Activated CD4-positive, alpha-beta memory T cell treated with anti-CD3 and anti-CD28 coated beads, Interleukin-2, amount 10 ng/mL, durations not matched to agents 7 days and 5 days (primary cell): ENCODE measurements at places on chromosomes 3 and 15.

GRCh38 chr3:52245322-52246263 lies at the start of gene PPM1M:
Gene PPM1M, plus strand, starts transcription at chr3:52245759. Its CDS starts 66 bp downstream, at chr3:52245825.
- peak; percentile 69 for DNase-seq

DNA sequence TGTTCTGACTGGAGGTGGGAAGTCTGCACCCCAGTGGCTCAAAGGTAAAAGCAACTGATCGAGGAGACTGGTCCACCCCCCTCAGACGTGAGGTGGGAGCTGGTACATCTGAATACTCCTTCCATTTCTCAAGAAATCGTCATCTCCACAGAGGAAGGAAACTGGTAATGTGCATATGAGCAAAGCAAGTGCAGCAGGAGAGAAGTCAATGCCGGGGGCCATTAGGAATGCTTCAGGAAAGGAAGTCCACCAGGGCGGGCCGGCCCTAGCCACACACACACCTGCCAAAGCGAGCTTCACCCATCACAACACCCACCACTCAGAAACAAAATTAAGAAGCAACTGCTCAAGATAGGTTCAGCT lies 8.5 kb downstream of the TBC1D2B start:
- DNase-seq = no peak

DNA sequence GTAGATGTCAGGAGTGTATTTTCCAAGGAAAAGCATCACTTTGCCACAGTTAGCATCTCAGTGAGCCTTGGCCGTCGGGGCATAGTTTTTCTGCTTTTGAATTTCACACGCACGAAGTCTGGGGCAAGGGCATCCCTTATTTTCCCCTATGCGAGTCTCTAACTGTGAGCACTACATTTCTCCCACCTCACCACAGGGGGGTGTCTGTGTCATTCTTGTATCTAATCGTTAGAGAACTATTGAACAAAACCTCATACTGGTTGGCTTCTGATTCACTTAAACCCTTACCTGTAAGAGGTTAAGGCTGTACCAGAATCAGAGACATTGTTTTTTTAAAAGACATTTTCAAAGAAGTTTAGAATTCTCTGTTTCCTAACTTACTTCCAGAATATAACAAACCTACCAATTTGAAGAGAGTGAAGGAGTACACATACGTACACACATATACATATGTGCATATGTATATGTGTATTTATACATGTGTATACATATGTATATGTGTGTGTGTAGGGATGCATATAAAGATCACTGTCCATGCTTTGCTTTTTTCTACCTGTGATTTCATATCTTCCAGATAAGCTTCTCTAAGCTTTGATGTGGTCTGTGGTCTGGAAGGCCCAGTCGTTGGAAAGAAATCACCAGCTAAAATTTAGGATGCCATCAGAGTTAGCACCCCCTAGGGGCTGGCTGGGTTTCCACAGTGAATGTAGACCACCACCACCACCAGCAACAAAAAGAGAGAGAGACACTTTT lies 49.4 kb downstream of the MYZAP start:
- DNase-seq = no peak

GRCh38 chr3:134879990-134880389 lies 84.9 kb downstream of the EPHB1 start:
- no peak for DNase-seq

DNA sequence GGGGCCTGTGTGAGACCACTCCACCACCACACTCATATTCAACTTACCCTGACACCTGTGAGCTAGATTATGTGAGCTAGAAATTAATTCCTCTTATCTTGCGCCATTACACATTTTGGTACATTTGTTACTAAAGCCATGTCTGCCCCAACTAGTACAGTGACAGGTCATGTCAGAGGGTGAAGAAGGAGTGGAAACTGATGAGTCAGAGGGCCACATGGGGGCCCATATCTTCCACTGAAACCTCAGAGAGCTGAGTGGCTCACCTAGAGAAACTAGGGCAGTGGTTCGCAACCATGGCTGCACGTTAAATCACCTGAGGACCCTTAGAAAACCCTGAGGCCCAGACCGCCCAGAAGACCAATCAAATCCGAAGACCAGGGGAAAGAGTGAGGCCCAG lies 15.7 kb upstream of the MEF2A start:
- DNase-seq = no peak

GRCh38 chr15:46556559-46557379 lies 921.9 kb downstream of the SQOR start:
- DNase-seq = no peak

- no peak for DNase-seq
Observed at GRCh38 chr3:159824333-159824732, 164.3 kb upstream of the IL12A start.

- DNase-seq = no peak
Observed at GRCh38 chr3:173708191-173708590, 310.6 kb downstream of the NLGN1 start.

GRCh38 chr3:185680231-185680630 lies 94.1 kb downstream of the SENP2 start:
- no peak for DNase-seq

GRCh38 chr15:48965972-48966371 lies 2.3 kb upstream of the SHC4 start:
- peak; percentile 43 for DNase-seq

DNA sequence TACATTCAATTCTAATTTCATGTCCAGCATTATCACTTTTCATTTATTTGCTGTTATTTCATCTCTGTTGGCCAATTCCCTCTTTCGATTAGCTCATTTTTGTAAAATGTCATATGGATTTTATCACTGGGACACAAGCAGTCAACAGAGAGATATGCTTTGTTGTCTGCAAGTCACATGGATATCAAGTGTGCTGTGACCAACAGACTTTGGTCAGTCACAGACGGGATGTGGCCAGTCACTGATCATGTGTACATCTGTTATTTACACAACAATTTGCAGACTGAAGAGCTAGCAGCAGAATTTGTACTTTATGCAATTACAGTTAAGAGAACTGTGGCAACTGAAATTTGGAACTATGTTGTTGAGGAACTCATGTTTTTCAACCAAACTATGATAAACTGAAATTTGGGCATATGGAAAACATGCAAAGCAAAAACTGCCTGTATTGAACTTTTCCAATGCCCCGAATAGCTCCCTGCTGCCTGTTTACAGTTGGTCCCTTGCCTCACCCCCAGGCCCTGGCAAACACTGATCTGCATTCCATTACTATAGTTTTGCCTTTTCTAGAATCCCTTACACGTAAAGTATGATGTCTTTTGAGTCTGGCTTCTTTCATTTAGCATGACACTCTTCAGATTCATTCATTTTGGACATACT lies 104.4 kb downstream of the RPL22L1 start:
- no peak for DNase-seq

GRCh38 chr3:59699648-59700320 lies 650.0 kb upstream of the CFAP20DC start:
- DNase-seq = no peak

GRCh38 chr3:15859507-15860013 lies 61.8 kb upstream of the ANKRD28 start:
- DNase-seq = peak; percentile 77

GRCh38 chr3:170749765-170750477 lies 120.1 kb downstream of the RPL22L1 start:
- DNase-seq = no peak

DNA sequence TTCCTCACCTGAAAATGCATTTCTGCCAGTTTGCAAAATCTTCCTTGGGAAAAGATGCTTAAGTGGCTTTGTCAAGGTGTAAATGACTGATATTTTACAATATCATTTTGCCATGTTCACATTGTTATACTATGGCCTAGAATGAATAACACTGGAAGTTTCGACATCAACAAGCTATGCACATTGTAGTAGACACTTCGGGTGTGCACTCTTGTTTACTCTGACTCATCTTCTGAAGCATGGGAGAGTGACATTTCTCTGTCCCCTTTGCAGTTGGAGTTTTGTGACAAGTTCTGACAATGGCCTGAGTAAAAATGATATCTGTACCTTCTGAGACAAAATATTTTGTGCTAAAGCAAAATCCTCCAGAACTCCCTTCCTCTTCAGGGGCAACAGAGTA lies 567.0 kb upstream of the RGMA start:
- DNase-seq = no peak

DNA sequence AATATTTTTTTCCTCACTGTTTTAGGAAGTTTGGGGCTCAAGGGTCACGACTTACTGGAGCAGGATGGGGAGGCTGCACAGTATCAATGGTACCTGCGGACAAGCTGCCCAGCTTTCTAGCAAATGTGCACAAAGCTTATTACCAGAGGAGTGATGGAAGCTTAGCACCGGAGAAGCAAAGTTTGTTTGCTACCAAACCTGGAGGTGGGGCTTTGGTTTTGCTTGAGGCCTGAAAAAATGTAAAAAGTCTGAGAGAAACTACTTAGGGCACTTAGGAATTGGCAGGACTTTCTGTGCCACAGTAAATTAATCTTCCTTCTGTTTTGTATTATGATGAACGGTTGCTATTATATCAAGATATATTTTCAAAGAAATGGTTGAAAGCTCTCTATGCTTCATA lies 95.1 kb upstream of the FGF7 start:
- no peak for DNase-seq

DNA sequence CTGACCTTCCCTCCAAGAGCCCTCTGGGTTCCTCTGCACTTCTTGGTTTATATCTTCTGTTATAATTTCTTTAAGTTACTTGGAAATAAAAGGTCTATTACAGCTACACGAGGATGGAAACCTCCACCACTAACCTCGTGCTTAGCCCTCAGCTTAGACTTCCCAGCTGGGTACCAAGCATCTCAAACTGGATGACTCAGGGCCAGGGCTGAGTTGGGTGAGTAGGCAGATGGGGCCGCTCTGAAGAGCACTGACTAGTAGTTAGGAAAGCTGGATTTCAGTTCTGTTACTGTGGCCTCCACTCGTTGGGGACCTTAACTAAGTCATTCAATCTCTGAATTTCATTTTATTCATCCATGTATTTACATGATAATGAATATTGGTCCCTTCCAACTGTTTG lies 1036.6 kb downstream of the IGSF11 start:
- no peak for DNase-seq

GRCh38 chr3:118213892-118214291 lies 820.8 kb downstream of the IGSF11 start:
- no peak for DNase-seq

- no peak for DNase-seq
Observed at GRCh38 chr3:122619040-122619439, 41.6 kb downstream of the PARP15 start.

DNA sequence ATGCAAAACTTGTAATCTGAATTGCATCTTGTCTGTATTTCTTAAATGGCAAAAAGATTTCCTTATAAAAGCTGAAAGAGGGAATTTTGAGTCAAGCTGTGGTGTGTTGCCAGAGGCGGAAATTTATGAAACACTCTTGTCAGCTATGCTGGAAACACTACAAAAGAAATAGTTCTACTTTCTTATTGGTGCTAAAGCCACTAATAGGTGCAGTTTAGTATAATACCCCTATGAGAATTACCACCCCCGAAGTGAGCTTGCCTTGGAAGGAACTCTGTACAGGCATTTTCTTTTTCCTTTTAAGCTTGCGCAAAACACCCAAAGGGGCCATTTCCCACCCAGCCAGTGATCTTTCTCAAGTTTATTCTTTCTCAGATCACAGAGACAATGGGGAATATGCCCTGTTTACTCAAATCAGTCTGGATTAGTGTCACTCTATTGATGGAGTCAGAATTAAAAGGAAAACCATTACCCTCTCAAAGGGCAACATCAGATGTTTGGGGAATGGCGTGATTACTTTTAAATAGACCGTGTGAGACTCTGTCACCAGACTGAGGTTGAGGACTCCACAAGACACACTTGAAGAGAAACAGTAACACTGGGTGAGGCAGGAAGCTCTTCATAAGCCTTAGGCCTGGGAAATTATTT lies 166.0 kb downstream of the TP63 start:
- DNase-seq = no peak

DNA sequence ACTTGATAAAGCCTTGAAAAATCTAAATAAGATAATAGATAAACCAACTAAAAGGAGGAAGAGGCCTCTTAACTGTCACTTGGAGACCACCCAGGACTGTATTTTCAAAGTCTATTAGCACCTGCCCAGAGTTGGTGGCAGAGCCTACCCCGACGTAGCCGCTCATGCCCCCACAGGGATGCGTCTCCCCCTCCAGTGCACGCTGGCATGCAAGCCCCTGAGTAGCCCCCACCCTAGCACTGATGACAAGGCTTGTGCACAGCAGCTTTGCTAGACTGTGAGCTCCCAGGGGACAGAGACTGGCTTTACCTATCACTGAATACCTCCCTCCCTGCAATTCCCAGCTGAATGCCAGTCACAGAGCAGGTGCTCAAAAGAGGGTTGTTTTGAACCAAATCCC lies 54.1 kb upstream of the HES1 start:
- no peak for DNase-seq

- DNase-seq = no peak
Observed at GRCh38 chr15:51505251-51505650, 117.3 kb downstream of the DMXL2 start.

- DNase-seq = no peak
Observed at GRCh38 chr3:123100193-123100776, 33.5 kb downstream of the PDIA5 start.
